ENCODE measurements at places on chromosomes 6 and 20. TPM values are rescaled to one million over a fixed set of nuclear protein-coding genes. Genes with fewer than 3 reads are reported as not detected.
A peak's percentile ranks its signal among the peaks of the same experiment; 100 is the strongest.

DNA sequence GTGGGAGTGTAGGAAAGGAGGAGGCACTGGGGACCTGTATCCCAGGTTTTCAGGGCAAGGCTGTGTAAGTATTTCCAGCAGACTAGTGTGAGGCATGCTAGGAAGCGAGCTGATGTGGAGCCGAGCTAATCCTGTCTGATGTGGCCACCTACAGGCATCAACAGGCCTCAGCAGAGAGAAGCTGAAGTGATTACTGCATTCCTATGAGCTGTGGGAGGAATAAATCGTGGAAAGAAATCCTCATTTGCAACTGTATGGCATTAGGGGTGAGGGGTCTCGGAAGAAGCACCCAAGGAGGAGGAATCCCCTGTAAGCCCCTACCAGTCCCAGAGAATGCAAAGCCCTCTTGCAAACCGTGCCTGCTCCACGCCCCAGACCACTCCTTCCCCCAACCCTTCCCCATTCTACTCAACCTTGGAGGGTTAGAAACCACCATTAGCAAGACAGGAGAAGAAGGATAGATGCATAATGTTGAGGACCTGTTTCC, 41.6 kb downstream of the C6orf15 start:
- peak; percentile 75 for DNase-seq

GRCh38 chr6:16249971-16250370, 11.6 kb downstream of the GMPR start:
- DNase-seq, result no peak

- no peak for DNase-seq
Measured at GRCh38 chr6:37463110-37463509, 30.1 kb downstream of the CMTR1 start.

DNA sequence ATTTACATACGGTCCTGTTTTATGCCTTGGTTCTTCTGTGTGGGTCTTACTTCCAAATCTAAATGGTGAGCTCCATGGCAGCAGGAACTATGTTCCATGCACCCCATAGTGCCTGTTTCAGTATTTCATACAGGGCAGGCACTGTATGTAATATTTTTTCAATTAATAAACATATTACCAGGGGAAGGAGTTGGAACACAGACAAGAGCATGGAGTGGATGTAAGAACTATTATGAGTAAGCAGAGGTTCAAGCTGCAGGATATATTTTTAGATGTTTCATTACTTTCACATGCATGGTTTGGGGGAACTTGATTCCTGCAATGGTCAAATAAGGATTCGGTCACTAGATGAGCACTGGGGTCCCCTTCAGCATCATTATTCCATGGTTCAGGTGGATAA, 108.3 kb downstream of the KIF13A start:
- DNase-seq, result no peak

The MEI4 gene
- 2.3 TPM for polyA plus RNA-seq

GRCh38 chr6:11366934-11367637, 134.6 kb upstream of the NEDD9 start:
- DNase-seq, result no peak

DNA sequence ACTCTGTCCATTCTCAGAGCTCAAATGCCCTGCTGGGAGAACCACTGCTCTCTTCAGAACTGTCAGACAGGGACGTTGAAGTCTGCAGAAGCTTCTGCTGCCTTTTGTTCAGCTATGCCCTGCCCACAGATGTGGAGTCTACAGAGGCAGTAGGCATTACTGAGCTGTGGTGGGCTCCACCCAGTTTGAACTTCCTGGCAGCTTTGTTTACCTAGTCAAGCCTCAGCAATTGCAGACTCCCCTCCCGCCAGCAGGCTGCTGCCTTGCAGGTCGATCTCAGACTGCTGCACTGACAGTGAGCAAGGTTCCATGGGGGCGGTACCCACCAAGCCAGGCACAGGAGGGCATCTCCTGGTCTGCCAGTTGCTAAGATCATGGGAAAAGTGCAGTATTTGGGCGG, 21.8 kb upstream of the UFL1 start:
- no peak for DNase-seq

The FKBP1C gene
- polyA plus RNA-seq, result 1.6 TPM

- DNase-seq, result no peak
Measured at GRCh38 chr20:1187605-1188171, 2.9 kb upstream of the TMEM74B start.

GRCh38 chr6:128410584-128410983, 109.8 kb downstream of the PTPRK start:
- no peak for DNase-seq

The MRPL18 gene
- 87.2 TPM for polyA plus RNA-seq

The ATXN1 gene
- 4.2 TPM for polyA plus RNA-seq

- DNase-seq, result no peak
Measured at GRCh38 chr6:145798530-145798929, 16.1 kb downstream of the FBXO30 start.

GRCh38 chr6:84847390-84848160, 83.2 kb upstream of the TBX18 start:
- no peak for DNase-seq

The PRPH2 gene
- 0.75 TPM for polyA plus RNA-seq

- no peak for DNase-seq
Measured at GRCh38 chr6:14573703-14574290, 456.2 kb downstream of the CD83 start.

The EEF1A2 gene
- 1.5 TPM for polyA plus RNA-seq

The WFDC2 gene
- polyA plus RNA-seq, result 1,908 TPM

GRCh38 chr6:137832110-137832509, 34.9 kb upstream of the TNFAIP3 start:
- no peak for DNase-seq

The FAM217B gene
- polyA plus RNA-seq, result 3.2 TPM

DNA sequence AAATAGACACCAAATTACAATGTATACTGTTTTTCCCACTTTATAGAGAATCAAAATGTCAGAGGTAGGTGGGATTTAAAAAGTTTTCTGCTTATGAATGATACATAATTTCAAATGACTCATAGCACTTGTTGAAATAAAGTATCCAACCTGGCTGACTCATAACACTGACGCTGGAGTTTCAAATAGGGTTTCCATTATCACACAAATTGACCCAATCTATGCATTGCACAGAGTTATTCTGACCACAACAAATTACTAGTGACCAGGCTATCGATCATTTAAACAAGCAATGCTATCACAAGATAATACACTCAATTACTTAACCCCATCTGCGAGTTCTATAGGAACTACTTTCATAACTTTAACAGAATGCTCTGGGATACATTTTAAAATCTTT, 31.9 kb upstream of the PRELID3B start:
- no peak for DNase-seq

Data from kidney (tissue), 22 donors.